Activated CD4-positive, alpha-beta T cell treated with anti-CD3 and anti-CD28 coated beads for 48 hours (primary cell): ENCODE measurements at places on chromosomes 12 and 14.

DNA sequence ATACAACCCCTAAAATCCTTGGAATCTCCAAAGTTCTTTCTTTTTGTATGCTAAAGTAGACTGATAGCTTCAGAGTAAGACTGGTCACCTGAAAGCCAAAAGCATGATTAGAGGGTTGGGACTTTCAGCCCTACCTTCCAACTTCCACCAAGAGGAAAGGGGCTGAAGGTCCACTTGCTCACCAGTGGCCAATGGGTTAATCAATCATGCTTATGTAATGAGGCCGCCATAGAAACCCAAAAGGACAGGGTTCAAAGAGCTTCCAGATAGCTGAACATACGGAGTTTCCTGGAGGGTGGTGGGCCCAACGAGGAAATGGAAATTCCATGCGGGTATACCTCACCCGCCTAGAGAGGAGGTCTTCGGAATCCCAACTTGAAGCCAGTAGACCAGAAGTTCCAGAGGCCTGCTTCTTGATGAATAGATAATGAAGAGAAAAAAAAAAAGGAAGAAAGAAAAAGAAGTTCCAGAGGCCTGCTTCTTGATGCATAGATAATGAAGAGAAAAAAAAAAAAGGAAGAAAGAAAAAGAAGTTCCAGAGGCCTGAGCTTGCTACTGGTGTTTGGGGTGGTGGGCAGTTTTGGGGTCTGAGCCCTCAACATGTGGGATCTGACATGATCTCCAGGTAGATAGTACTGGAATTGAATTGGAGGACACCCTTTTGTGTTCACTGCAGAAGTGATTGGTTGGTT is 11.2 kb upstream of the BTG1 start:
- no peak for DNase-seq

GRCh38 chr14:89444516-89445125 is 27.6 kb upstream of the FOXN3 start:
- DNase-seq = no peak

DNA sequence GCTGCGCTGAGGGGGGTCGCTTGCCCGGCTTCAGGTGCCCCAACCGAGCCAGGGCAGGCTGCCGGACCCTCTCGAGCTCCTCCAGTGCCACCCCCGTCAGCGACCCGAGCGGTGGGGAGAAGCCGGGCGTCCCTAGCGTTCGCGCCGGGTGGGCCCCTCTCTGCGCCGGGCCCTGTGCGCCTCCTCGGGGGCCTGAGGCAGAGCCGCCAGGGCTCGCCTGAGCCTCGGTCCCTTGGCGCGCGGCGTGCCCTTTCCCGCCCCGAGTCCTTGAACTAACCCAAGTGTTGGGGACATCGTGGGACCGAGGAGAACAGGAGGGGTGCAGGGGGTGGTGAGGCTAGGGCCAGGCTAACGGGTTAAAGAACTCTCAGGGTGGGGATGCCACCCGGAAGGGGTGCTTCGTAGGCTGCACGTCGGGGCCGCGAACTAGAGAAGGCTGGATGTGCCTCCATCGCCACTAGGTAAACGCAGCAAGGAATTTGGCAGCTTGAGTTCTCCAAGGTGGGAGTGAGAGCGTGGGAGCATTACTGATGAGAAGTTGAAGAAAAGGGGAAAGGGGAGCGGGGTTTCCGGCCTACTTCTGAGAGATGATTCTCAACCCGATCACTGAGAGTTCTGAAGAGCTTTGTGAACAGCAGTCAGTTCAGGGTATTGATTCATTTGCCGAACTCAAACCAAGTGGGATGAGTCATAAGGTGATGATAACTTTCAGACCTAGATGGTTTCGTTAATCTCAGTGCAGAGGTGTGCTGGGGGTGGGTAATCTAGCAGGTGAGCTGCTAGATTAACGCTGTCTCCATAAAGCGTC is 618 bp downstream of the RNF34 start:
- peak; percentile 75 for DNase-seq

- DNase-seq = no peak
These were observed 8.6 kb downstream of the ISCU start for GRCh38 chr12:108570743-108571608.
